ENCODE measurements at places on chromosomes 1 and 21.

GRCh38 chr1:189117072-189117770 is 1360.4 kb downstream of the BRINP3 start:
- DNase-seq, result no peak

- DNase-seq, result peak; percentile 59
Measured at GRCh38 chr1:6208723-6209660, 3.1 kb downstream of the RNF207 start.

DNA sequence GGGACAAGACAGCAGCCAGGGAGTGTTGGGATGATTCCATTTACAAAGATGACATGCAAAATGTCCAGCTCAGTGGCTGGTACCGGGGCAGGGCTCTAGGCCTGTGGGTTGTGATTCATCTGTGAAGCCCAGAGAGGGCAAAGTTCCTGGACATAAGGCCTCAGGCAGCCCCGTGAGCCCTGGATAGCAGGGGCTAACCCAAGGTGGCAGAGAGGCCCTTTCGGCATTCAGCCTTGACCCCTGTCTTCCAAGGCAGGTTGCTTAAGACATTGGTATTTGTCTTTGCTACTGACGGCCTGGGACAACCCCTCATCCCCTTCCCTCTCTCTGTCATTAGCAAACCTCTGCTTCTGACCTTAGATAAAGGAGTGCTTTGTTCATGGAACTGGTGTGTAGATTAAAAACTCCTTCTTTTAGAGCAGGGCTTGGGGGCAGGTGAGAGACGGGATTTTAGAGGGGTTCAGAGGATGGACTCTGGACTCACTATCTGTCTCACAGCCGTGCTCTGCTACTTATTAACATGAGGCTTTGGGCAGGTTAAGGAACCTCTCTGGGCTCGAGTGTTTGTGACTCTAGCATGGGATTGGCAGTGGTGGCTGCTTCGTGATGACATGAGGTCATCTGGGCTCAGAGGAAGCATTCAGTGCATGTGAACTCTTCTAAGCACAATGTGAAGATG is 36.3 kb downstream of the TMEM51 start:
- DNase-seq, result no peak

DNA sequence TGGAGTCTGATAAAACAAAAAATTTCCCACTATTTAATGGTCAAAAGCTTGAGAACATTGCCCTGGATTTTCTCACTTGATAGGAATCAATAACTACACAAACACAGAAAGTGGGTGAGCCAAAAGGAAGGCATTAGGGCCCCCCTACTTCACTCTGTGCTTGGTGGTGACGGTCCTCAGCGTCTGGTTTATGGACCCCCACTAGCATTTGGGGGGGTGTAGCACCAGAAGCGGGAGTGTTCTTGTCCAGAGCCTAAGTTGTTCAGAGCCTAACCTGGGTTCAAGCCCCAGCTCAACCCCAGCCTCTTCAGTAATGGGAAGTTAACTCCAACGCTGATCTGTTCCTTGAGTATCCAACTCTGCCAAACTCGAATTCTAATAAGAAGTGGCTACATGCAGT is 33.1 kb downstream of the STPG1 start:
- no peak for DNase-seq

DNA sequence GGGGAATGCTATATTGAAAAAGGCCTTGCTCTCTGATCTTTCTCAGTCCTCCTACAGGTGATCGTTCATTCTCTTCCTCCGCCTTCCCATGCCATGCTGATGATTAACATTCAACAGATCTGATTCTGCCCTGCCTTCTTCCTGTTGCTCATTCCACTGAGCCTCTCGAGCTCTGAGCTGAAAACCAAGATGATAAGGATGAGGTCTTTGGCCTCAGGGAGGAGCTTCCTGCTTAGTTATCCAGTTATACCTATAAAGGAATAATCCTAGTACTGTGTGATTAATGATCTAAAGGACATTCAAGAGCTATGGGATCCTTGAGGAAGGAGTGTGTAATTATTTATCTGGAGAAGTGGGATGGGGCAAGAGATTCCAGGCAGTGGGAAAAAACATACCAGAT is 25.2 kb upstream of the MAP3K7CL start:
- peak; percentile 59 for DNase-seq

Measured in fibroblast of skin of right biceps (primary cell).